IMR-90 (cell line): ENCODE measurements at places on chromosomes 11 and 22. TPM values are rescaled to one million over a fixed set of nuclear protein-coding genes. Genes with fewer than 3 reads are reported as not detected.

DNA sequence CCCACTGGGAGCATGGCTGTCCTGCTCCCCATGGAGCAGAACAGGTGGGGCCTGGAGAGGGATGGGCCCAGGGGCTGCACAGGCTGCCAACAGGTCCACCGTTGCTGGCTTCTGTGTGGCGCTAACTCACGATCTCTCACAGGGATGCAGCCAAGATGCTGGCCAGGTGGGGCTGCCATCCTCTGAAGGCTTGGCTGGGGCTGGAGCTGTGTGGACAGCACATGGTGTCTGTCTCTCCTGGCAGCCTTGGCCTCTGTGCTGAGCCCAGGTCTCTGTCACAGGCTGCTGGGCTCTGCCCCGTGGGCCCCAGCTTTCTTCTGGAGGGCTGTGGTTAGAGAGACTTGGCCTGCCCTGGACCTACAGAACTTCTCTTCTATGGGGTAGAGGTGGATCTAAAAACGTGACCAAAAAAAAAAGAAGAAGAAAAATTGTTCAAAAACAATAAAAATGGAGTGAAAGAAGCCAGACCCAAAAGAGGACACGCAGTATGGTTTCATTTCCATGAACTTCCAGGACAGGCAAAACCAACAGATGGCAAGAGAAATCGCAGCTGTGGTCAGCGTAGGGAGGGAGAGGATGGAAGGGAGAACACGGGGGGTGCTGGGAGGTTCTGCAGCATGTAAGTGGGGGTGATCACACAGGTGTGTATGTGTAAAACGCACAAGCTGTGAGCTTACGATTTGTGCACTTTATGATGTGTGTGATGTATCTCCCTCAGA lies 12.2 kb downstream of the PARVG start:
- DNase-seq: no peak

GRCh38 chr11:76083563-76084451 lies 122.5 kb downstream of the WNT11 start:
- no peak for DNase-seq

GRCh38 chr11:116646191-116646590 lies 126.6 kb downstream of the BUD13 start:
- DNase-seq: no peak

The SC5D gene
- 17.8 and 21.7 TPM in 2 replicates for polyA plus RNA-seq

The JAML gene
- not detected in 2 replicates for polyA plus RNA-seq
